ENCODE measurements at places on chromosomes 12 and 14. TPM values are rescaled to one million over a fixed set of nuclear protein-coding genes. Genes with fewer than 3 reads are reported as not detected.

DNA sequence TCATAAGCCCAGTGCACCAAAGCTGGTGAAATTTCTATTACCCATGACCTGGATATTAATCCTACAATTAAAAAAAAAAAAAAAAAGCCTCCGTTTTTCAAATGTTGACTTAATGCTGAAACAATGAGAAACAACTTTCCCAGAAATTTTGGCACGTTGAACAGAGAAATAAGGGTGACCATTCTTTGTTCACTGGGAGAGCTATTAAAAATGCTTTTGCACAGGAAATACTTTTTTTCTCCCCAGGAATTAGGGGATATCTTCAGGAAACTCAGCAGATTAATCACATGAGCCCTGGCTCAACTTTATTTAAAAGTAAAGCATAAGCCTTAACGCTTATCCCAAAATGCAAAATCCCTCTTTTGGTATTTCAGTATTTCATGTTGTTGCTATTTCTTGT, 54.8 kb upstream of the FLRT2 start:
- no peaks in the 10 kb centered on the region for H3K4me1 ChIP-seq
- no peak overlapping the region for H3K4me3 ChIP-seq
- no peaks in the 10 kb centered on the region for H3K27me3 ChIP-seq
- H3K36me3 ChIP-seq: no peaks in the 10 kb centered on the region
- no peak for DNase-seq

The ADSS1 gene
- 10.3 TPM for total RNA-seq

GRCh38 chr14:102903248-102903888, 19.1 kb upstream of the AMN start:
- no peak overlapping the region for H3K4me3 ChIP-seq
- H3K27me3 ChIP-seq: no peaks in the 10 kb centered on the region
- no peak overlapping the region for H3K27ac ChIP-seq
- no peaks in the 10 kb centered on the region for H3K36me3 ChIP-seq
- no peak for DNase-seq
- no peaks in the 10 kb centered on the region for H3K4me1 ChIP-seq

GRCh38 chr14:25904446-25904845, 693.4 kb downstream of the NOVA1 start:
- H3K27ac ChIP-seq: no peak overlapping the region
- no peak for DNase-seq
- no peaks in the 10 kb centered on the region for H3K36me3 ChIP-seq
- H3K4me3 ChIP-seq: no peak overlapping the region
- no peaks in the 10 kb centered on the region for H3K4me1 ChIP-seq

DNA sequence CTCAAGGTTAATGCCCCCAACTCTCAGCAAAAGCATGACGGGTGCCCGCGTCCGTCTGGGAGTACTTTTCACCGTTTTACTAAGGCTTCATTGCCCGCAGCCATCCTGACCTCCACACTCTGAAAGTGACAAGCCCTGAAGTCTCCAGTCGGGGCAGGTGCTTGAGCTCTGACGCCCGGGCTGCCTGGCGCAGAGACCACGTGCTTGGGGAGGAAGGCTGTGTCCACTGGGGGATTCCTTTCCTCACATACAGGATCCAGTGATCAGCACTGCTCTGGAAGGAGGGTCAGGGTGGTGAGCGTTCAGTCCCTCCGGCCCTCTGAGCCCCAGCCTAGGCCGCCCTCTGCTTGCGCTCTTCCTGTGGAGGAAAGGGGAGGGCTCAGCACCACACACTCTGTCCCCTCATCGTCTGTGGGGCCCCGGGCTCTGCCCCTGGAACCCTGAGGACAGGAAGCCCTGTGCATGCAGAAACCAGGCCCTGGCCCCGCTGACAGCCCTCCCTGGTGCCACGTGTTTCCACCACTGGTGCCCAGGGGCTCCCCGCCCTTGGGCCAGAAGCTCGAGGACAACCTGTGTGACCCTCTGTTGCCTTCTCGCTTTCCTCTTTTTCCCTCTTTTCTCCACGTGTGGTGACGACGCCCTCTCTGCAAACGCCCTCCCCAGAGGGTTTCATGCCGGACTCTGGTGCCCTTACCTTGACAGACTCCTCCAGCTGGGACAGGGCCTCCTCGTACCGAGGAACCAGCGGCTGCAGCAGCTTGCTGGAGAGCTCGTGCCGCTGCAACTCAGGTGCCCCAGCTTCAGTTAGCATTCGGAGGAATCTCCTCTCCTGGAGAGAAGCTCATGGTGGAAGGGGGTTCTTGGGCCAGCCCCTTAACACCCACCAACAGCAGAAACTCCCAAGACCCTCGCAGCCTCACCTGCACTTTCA, 4.9 kb downstream of the DDX51 start:
- no peak overlapping the region for H3K27ac ChIP-seq
- no peaks in the 10 kb centered on the region for H3K27me3 ChIP-seq
- H3K4me1 ChIP-seq: peaks cover 17% of the 10 kb centered on the region

DNA sequence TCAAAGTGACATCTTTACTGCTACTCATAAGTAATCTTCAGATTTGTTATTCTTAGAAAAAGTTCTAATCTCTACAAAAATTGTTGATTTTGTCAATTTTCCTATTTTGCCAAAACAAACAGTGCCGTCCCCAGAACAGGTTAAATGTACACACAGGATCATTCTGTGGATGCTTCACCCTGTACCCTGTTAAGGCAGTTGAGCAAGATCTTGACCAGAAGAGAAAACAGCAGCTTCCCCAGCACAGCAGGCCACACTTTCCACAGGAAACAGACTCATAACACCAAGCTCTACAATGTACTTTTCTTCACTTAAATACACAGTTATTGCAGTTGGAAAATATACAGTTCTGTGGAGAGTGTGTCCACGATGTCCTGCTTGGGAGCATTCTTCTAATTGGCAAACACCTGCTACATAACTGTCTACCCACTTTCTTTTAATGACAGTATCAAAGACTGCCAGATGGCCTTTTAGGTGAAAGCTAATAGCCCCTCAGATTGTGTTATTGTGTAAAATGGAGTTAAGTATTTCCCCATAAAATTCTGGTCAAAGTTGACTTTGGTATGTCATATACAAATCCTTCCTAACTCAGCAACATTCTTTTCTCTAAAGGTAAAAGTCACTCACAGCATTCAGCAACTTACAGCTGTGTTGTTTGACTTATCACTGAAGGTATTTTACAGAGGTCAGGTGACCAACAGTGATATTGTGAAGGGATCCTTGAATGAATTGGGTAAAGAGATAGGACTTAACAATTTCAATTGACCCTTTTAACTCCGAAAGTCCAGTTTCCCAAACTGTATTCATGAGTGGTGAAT, 77.0 kb downstream of the SEC23A start:
- H3K36me3 ChIP-seq: no peaks in the 10 kb centered on the region
- no peaks in the 10 kb centered on the region for H3K4me1 ChIP-seq
- DNase-seq: no peak
- no peaks in the 10 kb centered on the region for H3K27me3 ChIP-seq
- no peak overlapping the region for H3K27ac ChIP-seq
- H3K4me3 ChIP-seq: no peak overlapping the region

The BHLHE41 gene
- total RNA-seq: 2.9 TPM

The MSI1 gene
- 3.7 TPM for total RNA-seq

GRCh38 chr12:131049549-131050339, 96.0 kb downstream of the ADGRD1 start:
- H3K27ac ChIP-seq: no peak overlapping the region
- H3K4me1 ChIP-seq: peaks cover 16% of the 10 kb centered on the region
- H3K36me3 ChIP-seq: no peaks in the 10 kb centered on the region
- H3K4me3 ChIP-seq: no peak overlapping the region

- H3K27ac ChIP-seq: no peak overlapping the region
- no peak overlapping the region for H3K4me3 ChIP-seq
- H3K27me3 ChIP-seq: no peaks in the 10 kb centered on the region
- no peaks in the 10 kb centered on the region for H3K36me3 ChIP-seq
Measured at GRCh38 chr14:97395068-97395467, 597.9 kb downstream of the VRK1 start.

GRCh38 chr14:63209160-63209559, 4.9 kb downstream of the RHOJ start:
- no peak overlapping the region for H3K4me3 ChIP-seq
- no peaks in the 10 kb centered on the region for H3K4me1 ChIP-seq
- no peaks in the 10 kb centered on the region for H3K27me3 ChIP-seq
- no peak for DNase-seq
- H3K36me3 ChIP-seq: no peaks in the 10 kb centered on the region
- H3K27ac ChIP-seq: no peak overlapping the region

The PPFIA2 gene
- total RNA-seq: 5.2 TPM

DNA sequence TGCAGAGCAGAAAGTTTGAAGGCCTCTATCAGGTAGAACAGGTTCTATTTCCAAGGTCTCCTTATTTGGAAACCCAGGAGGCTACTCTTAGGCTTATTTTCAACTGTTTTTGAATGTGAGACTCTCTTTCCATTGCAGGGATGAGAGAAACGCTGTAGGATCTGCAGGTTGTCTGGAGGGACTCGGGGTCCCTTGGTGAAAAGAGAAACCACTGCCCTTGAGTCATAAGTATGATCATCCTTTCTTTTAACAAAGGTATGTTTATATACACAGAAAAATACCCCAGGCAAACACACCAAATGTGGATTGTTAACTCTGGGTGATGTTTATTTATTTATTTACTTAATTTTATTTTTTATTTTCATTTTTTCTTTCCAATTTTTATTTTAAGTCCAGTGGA, 57.8 kb upstream of the MAX start:
- no peaks in the 10 kb centered on the region for H3K27me3 ChIP-seq
- no peaks in the 10 kb centered on the region for H3K36me3 ChIP-seq
- DNase-seq: no peak

DNA sequence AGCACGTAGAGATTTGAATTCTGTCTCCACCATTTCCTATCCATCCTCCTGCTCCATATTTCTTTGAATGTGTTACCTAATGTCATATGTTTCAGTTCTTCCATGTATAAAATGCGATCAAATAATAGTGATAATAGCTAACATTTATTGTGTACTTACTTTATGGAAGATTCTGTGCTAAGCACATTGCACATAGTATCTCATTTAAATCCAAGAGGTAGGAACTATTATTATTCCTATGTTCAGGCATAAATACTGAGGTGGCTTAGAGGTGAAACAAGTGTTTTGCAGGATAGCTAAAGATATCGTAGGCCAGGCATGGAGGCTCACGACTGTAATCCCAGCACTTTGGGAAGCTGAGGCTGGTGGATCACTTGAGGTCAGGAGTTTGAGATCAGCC, 17.5 kb upstream of the AICDA start:
- H3K4me3 ChIP-seq: no peak overlapping the region
- no peaks in the 10 kb centered on the region for H3K27me3 ChIP-seq
- H3K27ac ChIP-seq: no peak overlapping the region

DNA sequence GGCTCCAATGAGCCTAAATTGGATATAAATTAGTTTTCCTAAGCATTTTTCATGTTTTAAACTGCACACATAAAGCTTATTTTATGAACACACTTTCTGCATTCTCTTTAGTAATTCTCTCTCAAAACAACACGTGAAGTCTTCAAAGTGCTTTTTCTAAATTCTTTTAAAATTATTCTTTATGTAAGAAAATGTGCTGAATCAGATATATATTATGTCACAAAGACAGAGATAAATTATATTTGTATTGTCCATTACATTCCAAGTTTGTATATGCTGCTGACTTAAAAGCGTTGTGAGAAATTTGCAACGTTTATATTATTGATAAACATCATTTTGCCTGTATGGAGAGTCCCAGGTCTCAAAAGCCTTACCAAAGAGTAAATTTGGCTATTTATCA, 465.2 kb downstream of the BCAT1 start:
- no peaks in the 10 kb centered on the region for H3K36me3 ChIP-seq
- no peak overlapping the region for H3K4me3 ChIP-seq
- H3K27ac ChIP-seq: no peak overlapping the region

DNA sequence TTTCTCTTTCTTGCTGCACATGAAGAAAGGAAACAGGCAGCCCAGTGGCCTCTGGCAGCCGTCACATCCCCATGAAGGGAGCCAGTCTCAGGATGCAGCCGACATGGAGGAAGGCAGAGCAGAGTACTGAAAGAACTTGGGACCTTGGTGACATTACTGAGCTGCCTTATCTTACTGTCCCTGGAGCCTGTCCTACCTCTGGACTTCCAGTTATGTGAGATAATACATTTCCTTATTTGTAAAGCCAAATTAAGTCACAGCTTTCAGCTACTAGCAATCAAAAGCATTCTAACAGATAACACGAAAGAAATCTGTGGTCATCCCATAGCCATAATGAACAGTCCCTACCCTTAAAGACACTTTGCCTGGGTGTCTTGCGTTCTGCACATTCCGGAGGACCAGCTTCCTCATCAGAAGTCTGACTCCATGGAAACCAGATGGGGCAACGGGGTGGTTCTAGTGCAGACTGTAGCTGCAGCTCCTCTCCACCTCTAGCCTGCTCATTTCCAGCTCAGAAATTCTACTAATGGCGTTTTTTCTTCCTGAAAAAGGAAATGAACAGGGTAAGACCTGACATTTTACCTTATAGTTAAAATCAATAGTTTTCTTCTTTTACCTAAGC, 7.8 kb upstream of the EGLN3 start:
- H3K27me3 ChIP-seq: no peaks in the 10 kb centered on the region
- no peak overlapping the region for H3K4me3 ChIP-seq
- H3K36me3 ChIP-seq: no peaks in the 10 kb centered on the region

DNA sequence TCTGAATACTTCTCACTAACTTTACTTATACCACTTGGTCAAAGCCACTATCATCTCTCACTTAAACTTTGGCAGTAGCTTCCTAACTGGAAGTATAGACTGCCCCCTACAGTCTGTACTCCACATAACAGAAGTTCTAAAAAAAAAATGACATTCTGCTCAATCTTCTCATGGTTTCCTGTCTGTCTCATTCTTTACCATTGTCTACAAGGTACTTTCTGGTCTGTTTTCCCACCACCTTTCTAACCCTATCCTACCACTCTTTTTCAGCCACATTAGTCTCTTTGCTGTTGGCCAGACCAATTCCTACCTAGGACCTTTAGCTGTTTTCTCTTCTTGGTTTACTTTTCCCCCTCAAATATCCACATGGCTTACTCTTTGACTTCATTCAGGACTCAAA, 14.7 kb downstream of the CPSF6 start:
- H3K36me3 ChIP-seq: no peaks in the 10 kb centered on the region
- no peaks in the 10 kb centered on the region for H3K27me3 ChIP-seq
- no peak overlapping the region for H3K27ac ChIP-seq
- no peak for DNase-seq
- H3K4me1 ChIP-seq: peaks cover 31% of the 10 kb centered on the region

DNA sequence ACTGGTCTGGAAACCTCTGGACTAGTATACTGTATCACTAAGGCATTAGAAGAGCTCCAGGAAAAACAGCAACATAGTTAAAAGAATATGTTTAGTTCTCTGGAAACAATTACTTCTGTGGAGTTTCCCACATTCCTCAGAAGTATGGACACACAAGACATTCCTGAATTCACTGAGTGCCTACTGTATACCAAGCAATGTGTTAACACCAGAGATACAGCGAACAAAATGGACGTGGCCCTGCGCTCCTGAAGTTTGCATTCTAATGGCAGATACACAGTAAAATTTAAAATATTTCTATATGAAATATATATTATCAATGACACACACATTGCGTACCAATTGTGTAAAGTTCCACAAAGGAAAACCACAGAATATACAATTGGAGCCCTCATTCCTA, 1.1 kb downstream of the ANGEL1 start:
- H3K27ac ChIP-seq: peak overlapping the region; percentile 89
- peak overlapping the region; percentile 86 for H3K4me3 ChIP-seq
- peaks cover 8% of the 10 kb centered on the region for H3K4me1 ChIP-seq

GRCh38 chr14:49895480-49895879, 2.6 kb downstream of the ARF6 start:
- H3K36me3 ChIP-seq: no peaks in the 10 kb centered on the region
- H3K27me3 ChIP-seq: no peaks in the 10 kb centered on the region
- DNase-seq: no peak
- H3K4me3 ChIP-seq: peak overlapping the region; percentile 89
- peak overlapping the region; percentile 100 for H3K27ac ChIP-seq
